M059J (cell line): ENCODE measurements at places on chromosomes 13 and 19. TPM values are rescaled to one million over a fixed set of nuclear protein-coding genes. Genes with fewer than 3 reads are reported as not detected.

The KLK11 gene
- total RNA-seq = not detected in 2 replicates

DNA sequence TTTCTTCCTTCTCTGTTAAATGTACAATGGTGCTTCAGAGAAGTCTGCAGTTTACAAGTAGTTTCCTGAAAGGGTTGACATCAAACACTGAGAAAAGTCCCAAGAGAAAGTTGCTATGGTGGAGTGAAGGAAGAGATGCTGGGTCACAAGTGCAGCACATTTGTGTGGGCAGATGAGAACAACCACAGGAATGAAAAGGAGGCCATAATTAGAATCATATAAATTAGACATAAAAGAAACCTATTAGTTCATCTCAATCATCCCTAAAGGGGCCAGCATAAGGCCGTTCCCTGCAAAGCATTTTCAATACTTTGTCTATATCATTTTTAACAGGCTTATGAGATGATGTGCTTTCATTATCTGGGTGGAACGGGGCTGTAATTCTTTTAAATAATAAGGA lies 359.2 kb downstream of the IRS2 start:
- DNase-seq = peak; percentile 9

DNA sequence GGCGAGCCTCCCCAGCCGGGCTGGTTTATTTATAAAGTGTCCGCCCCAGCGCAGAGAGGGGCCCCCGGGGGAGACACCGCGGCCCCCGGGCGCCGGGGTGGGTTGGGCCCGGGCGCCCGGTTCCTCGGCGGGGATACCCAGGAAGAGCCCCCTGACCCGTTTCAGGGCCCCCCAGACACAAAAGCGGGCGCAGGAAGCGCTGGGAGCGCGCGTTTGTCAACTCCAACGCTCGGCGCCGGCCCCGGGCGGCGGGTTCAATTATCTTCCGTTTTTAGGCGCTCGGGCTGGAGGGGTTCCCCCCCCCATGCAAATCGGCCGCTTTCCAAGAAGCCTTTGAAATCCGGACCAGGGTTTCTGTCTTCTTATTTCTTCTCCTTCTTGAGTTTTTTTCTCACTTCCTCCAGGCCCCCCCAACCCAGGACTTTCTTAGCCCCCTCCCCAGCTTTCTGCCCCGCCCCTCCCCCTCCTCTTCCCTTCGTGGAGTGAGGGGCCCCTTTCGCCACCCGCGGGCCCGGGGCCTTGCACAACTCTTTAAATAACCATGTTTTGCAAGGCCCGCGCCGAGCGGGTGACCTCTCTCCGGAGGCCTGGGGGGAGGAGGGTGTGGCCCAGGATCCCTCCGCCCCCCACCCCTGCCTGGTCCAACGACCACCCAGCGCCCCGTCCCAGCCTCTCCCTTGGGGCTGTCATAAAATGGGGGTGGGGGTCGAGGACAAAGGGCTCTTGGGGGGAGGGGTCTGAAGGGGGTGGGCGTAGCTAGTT lies 935 bp downstream of the ARID3A start:
- peak; percentile 62 for DNase-seq

DNA sequence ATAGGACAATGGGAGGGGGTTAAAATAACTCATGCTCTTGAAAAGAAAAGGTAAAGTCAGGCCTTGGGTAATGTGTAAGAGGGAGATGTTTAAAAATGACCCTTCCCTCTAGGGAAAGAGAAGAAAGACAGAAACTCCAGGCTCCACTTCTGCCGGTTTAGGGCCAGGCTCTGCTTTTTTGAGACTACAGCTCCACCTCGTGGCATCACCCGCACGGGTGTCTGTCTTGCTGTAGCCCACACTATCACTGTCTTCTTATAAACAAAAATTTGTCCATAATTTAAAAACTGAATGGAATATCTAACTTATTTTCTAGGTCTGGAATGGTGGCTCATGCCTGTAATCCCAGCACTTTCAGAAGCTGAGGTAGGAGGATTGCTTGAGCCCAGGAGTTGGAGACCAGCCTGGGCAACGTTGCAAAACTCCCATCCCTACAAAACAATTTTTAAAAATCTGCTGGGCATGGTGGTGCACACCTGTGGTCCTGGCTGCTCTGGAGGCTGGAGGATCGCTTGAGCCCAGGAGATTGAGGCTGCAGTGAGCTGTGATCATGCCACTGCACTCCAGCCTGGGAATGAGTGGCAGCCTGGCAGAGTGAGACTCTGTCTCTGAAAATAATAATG lies 65.1 kb upstream of the GTF3A start:
- peak; percentile 62 for DNase-seq
